Heart left ventricle (tissue), 16 donors: ENCODE measurements at places on chromosomes 5 and 9. TPM values are rescaled to one million over a fixed set of nuclear protein-coding genes. Genes with fewer than 3 reads are reported as not detected.
A peak's percentile ranks its signal among the peaks of the same experiment; 100 is the strongest.

DNA sequence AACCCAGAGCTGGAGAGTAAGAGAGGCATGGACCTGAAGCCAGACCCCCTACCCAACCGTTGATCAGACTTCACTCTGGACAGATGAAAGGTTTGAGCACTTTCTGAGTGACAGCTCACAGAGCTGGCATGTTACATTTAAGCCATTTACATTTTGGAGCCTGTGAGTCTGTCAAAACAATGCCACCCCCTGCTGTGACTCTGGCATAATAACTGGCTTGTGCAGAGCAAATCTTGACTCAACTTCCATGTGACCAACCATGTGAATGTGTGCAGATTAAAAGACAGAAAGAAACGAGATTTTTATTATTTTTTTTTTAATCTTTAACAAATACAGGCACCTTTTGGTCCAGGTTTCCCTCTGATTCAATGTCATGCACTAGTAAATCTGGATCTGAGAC lies 48.5 kb downstream of the MFAP3 start:
- no peak overlapping the region for H3K4me3 ChIP-seq
- DNase-seq = no peak
- no peaks in the 10 kb centered on the region for H3K27me3 ChIP-seq
- H3K27ac ChIP-seq = peak overlapping the region; percentile 11
- no peaks in the 10 kb centered on the region for H3K36me3 ChIP-seq

GRCh38 chr9:23145467-23145866 lies 680.6 kb downstream of the ELAVL2 start:
- no peaks in the 10 kb centered on the region for H3K4me1 ChIP-seq
- H3K27me3 ChIP-seq = no peaks in the 10 kb centered on the region
- H3K36me3 ChIP-seq = no peaks in the 10 kb centered on the region
- H3K27ac ChIP-seq = no peak overlapping the region

DNA sequence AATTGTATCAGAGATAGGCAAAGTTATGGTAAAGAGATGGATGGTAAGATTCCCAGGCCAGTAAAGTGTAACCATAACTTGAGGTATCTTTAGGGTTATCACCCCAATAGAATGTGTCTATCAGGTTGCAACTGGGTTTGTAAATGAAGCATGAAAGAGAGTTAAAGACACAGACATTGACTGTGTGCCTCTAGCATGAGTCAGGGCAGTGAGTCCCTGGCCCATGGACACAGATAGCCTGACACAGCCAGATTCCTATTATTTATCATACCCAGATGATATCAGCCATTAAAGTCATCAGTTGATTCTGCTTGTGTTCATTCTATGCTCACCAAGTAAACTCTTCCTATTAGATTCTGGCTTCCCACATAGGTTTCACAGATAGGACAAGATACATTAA lies 33.5 kb upstream of the SNAPC3 start:
- no peak overlapping the region for H3K4me3 ChIP-seq
- no peaks in the 10 kb centered on the region for H3K36me3 ChIP-seq
- H3K27me3 ChIP-seq = no peaks in the 10 kb centered on the region
- no peak overlapping the region for H3K27ac ChIP-seq

DNA sequence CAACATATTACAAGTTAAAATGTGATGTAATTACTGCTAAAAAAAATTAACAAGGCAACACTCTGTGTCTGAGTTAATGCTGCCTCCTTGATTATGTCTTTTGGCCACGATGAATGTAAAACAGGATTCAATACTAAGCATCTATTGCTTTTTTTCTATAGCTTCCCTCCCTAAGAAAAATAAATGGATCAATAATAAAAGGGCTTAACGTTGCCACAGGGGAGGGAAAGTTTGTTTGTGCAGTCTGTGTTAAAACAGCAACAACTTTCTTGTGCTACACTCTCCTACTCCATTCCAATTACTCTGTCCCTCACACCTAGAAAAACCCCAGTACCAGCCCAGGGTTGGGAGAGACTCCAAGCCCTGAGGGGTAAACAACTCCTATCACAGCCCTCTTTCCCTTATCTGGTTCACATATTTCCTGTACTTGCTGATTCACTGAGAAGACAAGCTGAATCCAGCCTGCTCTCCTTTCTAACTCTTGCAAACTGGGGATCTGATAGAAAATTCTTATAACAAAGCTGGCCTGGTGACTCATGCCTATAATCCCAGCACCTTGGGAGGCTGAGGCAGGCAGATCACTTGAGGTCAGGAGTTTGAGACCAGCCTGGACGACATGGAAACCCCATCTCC lies 44.8 kb downstream of the PTPN3 start:
- no peak for DNase-seq
- H3K27ac ChIP-seq = no peak overlapping the region
- H3K27me3 ChIP-seq = no peaks in the 10 kb centered on the region
- peaks cover 5% of the 10 kb centered on the region for H3K4me1 ChIP-seq
- peaks cover 7% of the 10 kb centered on the region for H3K36me3 ChIP-seq
- H3K4me3 ChIP-seq = no peak overlapping the region

GRCh38 chr5:142107736-142108431 lies 695 bp upstream of the NDFIP1 start:
- DNase-seq = no peak
- H3K27ac ChIP-seq = peak overlapping the region; percentile 99
- H3K36me3 ChIP-seq = no peaks in the 10 kb centered on the region
- H3K27me3 ChIP-seq = no peaks in the 10 kb centered on the region
- H3K4me3 ChIP-seq = peak overlapping the region; percentile 92

DNA sequence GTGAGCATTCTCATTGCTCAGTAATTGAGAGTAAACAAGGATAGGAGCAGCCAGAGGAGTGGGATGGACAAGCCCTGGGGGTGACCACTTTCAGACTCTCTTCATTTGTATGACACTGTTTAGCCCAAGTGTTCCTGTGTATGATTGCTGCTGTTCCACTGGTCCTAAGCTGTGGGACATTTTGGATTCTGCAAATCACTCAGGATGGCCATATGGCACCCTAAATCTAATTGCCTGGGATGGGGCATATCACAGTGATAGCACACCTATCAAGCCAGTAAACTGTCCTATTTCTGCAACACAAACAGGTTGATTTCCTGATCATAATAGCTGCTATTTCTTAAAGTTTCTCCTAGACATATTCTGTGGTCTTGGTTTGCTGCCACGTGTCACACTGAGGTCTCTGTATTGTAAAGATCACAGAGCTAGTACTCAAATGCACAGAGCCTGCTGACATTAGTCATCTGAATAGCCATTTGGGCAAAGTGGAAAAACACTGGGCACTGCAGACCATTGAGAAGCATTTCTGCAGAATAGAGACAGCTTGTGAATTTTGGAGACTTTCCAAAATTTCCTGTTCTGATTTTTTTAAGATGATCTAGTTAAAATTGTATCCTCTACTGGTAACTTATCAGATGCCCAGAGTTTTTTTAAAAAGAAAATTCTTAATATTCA lies 320.2 kb downstream of the RFX3 start:
- no peak for DNase-seq
- no peaks in the 10 kb centered on the region for H3K27me3 ChIP-seq
- no peak overlapping the region for H3K4me3 ChIP-seq
- no peaks in the 10 kb centered on the region for H3K36me3 ChIP-seq

GRCh38 chr5:167934551-167934971 lies 356.9 kb upstream of the WWC1 start:
- DNase-seq = peak; percentile 90
- no peaks in the 10 kb centered on the region for H3K4me1 ChIP-seq
- H3K4me3 ChIP-seq = peak overlapping the region; percentile 57
- no peaks in the 10 kb centered on the region for H3K36me3 ChIP-seq
- H3K27ac ChIP-seq = peak overlapping the region; percentile 86

GRCh38 chr5:133644000-133644865 lies 31.9 kb upstream of the FSTL4 start:
- H3K4me3 ChIP-seq = no peak overlapping the region
- no peaks in the 10 kb centered on the region for H3K27me3 ChIP-seq
- DNase-seq = no peak
- H3K27ac ChIP-seq = no peak overlapping the region
- H3K36me3 ChIP-seq = no peaks in the 10 kb centered on the region
- H3K4me1 ChIP-seq = no peaks in the 10 kb centered on the region

- no peaks in the 10 kb centered on the region for H3K27me3 ChIP-seq
- H3K4me3 ChIP-seq = no peak overlapping the region
- no peaks in the 10 kb centered on the region for H3K36me3 ChIP-seq
- no peaks in the 10 kb centered on the region for H3K4me1 ChIP-seq
- H3K27ac ChIP-seq = no peak overlapping the region
Measured at GRCh38 chr5:84869675-84870074, 485.0 kb upstream of the EDIL3 start.

GRCh38 chr9:114790521-114790920 lies 15.3 kb downstream of the TNFSF15 start:
- no peak overlapping the region for H3K27ac ChIP-seq
- no peaks in the 10 kb centered on the region for H3K36me3 ChIP-seq
- H3K4me3 ChIP-seq = no peak overlapping the region
- H3K4me1 ChIP-seq = no peaks in the 10 kb centered on the region
- no peaks in the 10 kb centered on the region for H3K27me3 ChIP-seq

DNA sequence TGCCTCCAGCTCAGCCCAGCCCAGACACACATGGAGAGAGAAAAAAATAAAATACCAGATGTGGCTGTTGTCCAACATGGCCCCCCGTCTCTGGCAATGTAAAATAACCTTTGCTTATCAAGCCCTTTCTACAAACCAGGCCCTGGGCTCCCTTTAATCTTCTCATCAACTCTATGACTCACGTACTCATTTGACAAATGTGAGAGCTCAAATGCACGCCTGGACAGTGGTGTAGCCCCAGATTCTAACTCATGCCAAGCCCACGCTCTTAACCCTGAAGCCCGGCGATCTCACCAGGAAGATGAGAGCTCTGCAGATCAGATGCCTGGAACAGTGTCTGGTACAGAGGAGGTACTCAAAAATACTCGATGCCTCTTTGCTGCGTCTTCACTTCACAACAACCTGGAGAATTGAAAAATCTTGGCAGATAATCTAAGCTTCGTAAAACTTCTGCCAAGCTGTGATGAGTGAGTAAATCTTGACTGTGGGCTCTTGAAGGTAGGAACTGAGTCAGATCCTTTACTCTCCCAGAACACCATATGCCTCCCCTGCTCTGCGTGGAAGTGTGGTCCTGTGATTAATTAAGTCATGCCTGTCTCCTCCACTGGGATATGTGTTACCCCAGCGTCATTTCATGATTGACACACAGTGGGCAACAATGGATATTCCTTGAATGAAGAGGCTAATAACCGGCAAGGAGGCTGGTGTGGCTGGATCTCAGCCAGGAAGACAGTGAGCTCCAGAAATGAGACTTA lies 102.0 kb upstream of the FSTL4 start:
- no peaks in the 10 kb centered on the region for H3K36me3 ChIP-seq
- no peak overlapping the region for H3K27ac ChIP-seq
- H3K4me1 ChIP-seq = no peaks in the 10 kb centered on the region
- H3K27me3 ChIP-seq = no peaks in the 10 kb centered on the region

- no peaks in the 10 kb centered on the region for H3K36me3 ChIP-seq
- DNase-seq = no peak
- H3K27me3 ChIP-seq = no peaks in the 10 kb centered on the region
- H3K27ac ChIP-seq = no peak overlapping the region
- H3K4me3 ChIP-seq = no peak overlapping the region
- H3K4me1 ChIP-seq = no peaks in the 10 kb centered on the region
Measured at GRCh38 chr9:31412081-31412480, 972.4 kb upstream of the ACO1 start.

GRCh38 chr5:175796536-175797499 lies 74.6 kb upstream of the CPLX2 start:
- H3K36me3 ChIP-seq = no peaks in the 10 kb centered on the region
- H3K4me1 ChIP-seq = peaks cover 5% of the 10 kb centered on the region
- peaks cover 68% of the 10 kb centered on the region for H3K27me3 ChIP-seq
- no peak overlapping the region for H3K27ac ChIP-seq

DNA sequence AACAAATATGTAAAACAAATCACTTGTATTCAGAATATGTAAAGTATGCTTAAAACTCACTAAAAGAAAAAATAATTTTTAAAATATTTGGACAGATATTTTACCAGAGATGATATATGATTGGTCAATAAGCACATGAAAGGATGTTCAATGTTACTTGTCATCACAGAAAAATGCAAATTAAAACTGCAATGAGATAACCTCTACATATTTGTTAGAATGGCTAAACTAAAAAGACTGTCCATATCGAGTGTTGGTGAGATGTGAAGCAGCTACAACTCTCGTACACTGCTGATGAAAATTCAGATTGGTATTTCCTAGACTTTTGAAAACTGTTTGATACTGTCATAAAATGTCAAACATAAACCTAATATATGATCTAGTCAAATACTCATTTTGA lies 685.1 kb downstream of the DTWD2 start:
- no peaks in the 10 kb centered on the region for H3K27me3 ChIP-seq
- no peak for DNase-seq

DNA sequence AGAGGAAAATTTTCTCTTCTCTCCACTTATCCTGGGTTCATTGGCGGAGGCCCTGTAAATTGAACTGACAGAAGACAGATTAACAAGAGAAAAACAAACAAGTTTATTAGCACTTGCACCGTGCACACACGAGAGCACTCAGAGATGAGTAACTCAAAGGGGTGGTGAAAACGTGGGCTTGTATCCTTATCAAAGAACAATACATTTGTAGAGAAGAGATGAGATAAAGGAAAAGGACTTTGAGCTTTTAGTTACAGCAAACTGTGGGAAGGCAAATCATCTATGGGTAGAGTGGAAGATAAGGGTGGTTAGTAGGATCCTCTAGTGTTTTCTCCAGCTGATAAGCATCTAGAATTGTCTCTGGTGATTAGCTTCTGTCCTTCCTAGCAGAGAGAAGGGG lies 44.4 kb upstream of the ROR2 start:
- no peak overlapping the region for H3K4me3 ChIP-seq
- H3K36me3 ChIP-seq = no peaks in the 10 kb centered on the region
- no peaks in the 10 kb centered on the region for H3K27me3 ChIP-seq
- no peaks in the 10 kb centered on the region for H3K4me1 ChIP-seq
- no peak overlapping the region for H3K27ac ChIP-seq

ST8SIA4 gene
- total RNA-seq = 4.3 TPM

ACSL6 gene
- total RNA-seq = 0.61 TPM

C9orf57 gene
- total RNA-seq = not detected

PRUNE2 gene
- total RNA-seq = 0.52 TPM
